Stimulated activated CD8-positive, alpha-beta memory T cell treated with anti-CD3 and anti-CD28 coated beads, Interleukin-12 subunit alpha, Interleukin-12 subunit beta, amount 100 ng/mL, for 4 hours (primary cell): ENCODE measurements at places on chromosomes 2 and 18.

- no peak for DNase-seq
These were observed 61.8 kb upstream of the EFEMP1 start for GRCh38 chr2:55985406-55985805.

- DNase-seq = no peak
These were observed 182.2 kb downstream of the LDLRAD4 start for GRCh38 chr18:13400636-13401315.

GRCh38 chr2:11612553-11613215 is 57.3 kb downstream of the NTSR2 start:
- no peak for DNase-seq

GRCh38 chr2:1653956-1654695 is 90.2 kb downstream of the PXDN start:
- no peak for DNase-seq

DNA sequence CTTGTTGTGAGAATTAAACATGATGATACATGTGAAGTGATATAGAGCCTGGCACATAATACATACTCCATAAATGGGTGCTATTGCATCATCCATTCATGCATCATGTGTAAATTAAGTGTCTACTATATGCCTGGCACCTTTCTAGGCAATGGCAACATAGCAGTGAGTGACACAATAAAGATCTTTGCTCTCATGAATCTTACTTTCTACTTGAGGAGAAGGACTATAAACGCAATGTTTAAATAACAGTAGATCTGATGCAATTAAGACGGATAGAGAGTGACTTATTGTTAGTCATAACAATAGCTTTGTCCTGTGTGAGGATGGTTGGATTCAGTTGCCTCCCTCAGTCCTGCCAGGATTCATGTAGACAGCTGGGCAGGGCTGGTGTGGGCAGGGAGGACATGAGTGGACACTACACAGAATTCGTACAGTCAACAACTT is 88.4 kb upstream of the NPAS2 start:
- no peak for DNase-seq

- DNase-seq = no peak
These were observed 50.6 kb upstream of the NEMP2 start for GRCh38 chr2:190584980-190585661.

GRCh38 chr2:232309592-232309991 is 69.0 kb upstream of the ALPP start:
- DNase-seq = no peak
